ENCODE measurements at places on chromosomes 3 and 15.
A peak's percentile ranks its signal among the peaks of the same experiment; 100 is the strongest.

- no peak for DNase-seq
Measured at GRCh38 chr3:46959161-46959511, 17.4 kb downstream of the CCDC12 start.

GRCh38 chr3:63528325-63529000 is 124.0 kb upstream of the SNTN start:
- no peak for DNase-seq

DNA sequence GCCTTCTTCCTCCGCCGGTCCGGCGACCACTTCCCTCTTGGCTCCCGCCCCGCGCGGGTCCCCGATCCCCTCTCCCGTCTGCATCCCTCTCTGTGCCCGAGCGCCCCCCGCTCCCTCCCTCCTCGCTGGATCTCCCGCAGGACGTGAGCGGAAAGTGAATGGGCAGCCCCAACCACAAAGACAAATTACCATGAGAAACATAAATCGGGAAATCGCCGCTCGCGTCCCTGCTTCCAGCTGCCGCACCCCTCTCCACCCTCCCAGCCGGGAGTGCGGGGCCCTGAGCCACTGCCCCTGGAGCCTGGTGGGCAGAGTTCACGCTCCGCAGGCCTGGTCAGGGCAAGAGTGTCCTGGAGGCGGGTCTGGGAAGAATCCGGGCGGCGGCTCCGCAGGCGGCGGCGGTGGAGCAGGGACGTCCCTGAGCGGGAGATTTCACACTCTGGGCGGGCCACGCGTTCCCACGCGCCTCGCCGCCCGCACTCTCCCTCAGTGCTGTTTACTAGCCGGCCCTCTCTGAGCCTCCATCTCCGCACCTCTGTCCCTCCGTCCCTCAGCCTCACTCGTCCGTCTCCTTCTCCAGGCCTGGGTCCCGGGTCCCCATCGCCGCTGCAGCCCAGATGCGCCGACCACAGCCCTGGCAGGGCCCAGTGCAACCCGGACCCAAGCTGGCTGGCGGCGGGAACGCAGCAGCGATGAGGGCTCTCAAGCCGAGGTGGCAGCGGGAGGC is 835 bp downstream of the SEMA5B start:
- DNase-seq = peak; percentile 80

DNA sequence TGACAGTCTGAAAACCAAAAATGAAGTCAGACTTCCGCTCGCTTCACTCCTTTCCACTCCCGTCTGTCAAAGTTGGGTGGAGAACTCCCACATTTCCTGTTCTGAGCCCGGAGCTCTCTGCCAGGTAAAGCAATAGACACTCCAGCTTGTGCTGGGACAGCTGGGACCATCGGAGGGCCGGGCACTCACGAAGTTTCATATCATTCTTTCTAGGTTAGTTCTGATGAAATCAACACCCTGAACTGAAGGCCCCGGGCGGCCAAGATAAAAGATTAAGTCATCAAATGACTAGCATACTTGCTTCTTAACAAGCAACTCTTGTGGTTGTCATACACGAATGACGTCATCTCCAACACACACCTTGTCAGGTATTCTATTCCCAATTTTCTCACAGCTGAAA is 42.1 kb downstream of the MAGI1 start:
- no peak for DNase-seq

GRCh38 chr15:36529296-36530011 is 50.0 kb upstream of the CDIN1 start:
- no peak for DNase-seq

DNA sequence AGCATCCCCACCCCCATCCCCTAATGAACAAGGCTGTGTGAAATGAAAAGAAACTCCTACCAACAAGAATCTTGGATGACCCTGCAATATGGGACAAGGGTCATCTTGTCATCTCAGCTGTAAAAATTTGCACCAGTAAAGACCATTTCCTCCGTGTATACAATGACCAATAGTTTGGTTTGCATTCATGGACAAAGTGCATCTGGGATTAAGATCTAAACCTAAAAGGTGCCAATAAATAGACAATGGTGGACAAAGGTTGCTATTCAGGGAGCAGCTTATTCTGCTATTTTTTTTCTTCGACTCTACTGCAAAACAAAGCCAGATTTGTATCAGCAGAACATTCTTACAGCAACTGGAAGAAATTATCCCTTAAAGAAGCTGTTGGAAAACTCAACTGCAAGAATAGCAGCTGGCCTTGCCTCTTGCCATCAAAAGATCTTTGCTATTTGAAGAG is 8.0 kb downstream of the MGLL start:
- no peak for DNase-seq

DNA sequence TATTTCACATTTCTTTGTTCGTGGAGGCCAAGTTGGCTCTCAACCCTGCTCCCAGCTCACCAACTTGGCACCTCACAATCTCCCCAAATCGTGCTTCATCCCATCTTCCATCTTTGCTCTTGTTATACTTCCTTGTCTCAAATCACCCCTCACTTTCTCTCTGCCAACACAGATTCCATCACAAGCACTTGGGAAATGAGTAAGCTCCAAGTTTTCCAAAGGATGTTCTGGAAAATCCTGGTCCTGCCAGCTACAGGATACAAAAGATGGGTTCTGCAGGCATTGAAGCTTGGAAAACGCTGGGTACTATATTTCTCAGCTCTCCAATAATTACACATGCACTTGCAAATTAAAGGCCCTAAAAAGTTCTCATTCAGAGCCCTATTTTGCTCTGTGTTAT is 4.1 kb upstream of the TM4SF4 start:
- no peak for DNase-seq

DNA sequence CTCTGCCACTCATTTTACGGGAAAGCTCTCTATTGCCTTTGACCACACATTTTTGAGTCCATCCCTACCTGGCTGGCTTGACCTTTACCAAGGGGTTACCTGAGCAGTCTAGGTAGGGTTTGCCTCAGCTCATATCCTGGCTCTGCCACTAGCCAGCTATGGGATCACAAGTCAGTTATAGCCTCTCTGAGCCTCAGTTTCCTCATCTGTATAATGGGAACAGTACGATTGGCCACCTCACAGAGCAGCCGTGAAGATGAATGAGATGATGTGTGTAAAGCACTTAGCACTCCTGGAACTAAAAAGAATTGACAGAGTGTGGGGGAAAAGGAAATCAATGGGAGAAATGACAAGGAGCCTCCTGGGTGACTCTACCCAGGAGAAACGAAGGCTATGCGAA is 28.0 kb downstream of the SPATA12 start:
- no peak for DNase-seq

DNA sequence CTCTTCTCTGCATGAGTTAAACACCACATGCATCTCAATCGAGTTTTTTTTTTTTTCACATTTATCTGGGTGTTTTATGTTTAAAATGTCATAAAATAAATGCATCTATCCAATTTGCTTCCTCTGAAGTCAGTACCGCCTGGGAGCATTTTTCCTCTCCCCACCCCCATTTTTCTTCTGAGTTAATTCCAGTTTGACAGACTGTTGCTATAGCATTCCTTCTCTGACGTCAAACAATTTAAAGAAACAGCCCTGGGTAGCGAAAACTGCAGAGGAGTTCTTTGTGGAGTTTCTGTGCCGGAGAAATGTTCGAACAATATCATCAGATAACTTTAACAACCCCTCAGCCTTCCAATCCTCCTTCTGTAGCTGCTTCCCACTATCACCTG is 900 bp upstream of the GNB4 start:
- no peak for DNase-seq

GRCh38 chr3:45817831-45818522 is 21.6 kb upstream of the SLC6A20 start:
- no peak for DNase-seq

DNA sequence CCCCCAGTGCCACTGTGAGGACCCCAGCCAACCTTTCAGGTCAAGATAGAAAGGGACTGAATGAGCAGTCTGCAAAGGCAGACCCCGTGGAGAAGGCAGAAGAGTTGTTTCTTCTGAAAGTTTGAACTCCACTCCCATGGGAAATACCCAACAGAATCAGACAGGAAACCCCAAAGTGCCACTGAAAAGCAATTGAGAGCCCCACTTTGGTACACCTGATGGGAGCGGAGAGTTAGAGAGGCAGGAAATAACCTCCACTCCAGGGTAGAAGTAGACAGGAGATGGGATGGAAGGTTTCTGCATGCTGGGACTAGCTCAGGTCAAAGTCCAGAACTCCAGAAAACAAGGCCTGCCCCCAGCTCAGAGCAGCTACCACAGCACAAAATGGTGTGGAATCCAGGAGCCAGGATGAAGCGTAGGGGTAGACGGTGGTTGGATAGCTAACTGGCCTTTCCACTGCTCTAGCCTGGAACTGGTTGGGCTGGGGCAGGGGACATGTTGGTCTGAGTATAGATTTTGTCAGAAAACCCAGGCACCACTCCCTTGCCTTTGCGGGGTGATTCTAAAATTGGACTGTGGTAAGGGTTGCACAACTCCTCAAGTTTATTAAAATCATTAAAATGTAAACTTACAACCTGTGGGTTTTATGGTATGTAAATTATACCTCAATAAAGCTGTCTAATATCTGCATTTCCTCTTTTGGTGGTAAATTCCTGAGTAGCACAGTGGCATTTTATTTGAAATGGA is 1.9 kb upstream of the RAB43 start:
- peak; percentile 69 for DNase-seq

DNA sequence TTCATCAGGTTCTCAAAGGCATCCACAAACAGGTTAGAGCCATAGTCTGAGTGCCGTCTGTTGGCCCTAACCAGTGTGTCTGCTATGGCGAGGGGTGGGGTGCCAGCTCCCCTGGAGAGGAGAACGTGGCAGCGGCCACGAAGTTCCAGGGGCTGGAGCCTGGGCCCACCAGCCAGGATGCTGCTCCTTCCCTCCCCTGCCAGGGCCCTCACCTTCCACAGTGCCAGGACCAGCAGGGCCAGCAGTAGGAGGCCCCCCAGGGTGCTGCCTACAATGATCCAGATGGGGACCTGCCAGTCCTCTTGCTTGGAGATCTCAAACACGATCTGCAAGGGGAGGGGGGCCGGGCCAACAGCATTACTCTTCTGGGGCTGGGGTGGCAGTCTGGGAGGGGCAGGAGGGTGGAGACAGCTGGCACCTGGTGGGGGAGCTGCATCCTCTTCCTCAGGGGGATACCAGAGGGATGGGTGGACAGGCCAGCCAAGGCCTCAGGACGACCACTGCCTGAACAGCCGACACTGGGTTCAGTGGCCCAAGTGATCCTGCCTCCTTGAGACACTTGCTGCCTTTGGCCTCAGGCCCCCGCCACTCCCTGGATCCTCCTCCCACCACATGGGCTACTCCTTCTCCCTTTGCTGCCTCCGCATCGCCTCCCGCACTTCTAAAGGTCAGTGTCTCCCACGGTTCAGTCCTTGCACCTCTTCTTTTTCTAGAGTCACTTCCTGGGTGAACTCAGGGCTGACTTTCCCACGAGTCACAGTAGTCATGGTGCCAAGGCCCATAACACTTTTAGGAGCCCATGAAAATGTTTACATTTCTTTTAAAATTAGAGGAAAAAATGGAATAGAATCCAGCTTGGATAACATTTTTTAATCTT is 26.3 kb downstream of the FEM1B start:
- peak; percentile 59 for DNase-seq

GRCh38 chr3:32842987-32843386 is 25.2 kb downstream of the TRIM71 start:
- no peak for DNase-seq

GRCh38 chr15:41883484-41883825 is 10.4 kb downstream of the SPTBN5 start:
- DNase-seq = no peak

GRCh38 chr3:62159709-62160092 is 213.6 kb downstream of the FEZF2 start:
- DNase-seq = no peak

DNA sequence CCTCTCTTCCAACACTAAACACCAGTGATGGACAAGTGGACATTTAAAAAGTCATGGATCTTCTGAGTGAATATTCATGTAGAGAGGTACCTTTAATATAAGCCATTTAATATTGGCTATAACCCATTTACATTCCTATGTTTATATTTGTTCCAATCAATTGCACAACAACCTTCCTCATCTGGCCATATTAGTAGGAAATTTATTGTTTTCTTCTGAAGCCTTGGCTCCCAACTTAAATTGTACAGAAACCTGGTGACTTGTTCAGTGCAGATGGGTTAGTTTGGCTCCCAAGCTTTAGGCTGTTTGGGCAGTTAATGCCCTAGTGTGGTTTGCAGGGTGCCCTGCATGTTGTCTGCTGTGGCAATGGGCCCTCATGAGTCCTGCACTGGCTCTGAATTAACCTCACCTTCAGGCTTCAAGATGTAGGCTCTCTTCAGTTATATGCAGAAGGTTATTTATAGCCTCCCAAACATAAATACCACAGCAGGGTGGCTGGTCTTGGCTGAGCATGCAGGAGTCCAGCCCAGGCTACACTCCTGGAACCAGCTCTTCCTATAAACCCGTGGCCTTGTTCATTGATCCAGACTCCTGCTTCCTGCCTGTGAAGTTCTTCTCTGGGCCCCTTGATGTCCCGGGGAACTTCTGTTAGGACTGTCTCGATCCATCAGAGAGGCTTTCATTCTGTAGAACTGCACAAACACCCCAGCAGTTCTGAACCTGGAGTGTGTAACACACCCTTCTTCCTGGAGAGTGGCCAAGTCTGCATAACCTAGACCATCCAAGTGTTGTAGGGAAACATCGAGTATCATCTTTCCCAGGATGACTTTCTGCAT is 57.0 kb downstream of the DUT start:
- DNase-seq = no peak

DNA sequence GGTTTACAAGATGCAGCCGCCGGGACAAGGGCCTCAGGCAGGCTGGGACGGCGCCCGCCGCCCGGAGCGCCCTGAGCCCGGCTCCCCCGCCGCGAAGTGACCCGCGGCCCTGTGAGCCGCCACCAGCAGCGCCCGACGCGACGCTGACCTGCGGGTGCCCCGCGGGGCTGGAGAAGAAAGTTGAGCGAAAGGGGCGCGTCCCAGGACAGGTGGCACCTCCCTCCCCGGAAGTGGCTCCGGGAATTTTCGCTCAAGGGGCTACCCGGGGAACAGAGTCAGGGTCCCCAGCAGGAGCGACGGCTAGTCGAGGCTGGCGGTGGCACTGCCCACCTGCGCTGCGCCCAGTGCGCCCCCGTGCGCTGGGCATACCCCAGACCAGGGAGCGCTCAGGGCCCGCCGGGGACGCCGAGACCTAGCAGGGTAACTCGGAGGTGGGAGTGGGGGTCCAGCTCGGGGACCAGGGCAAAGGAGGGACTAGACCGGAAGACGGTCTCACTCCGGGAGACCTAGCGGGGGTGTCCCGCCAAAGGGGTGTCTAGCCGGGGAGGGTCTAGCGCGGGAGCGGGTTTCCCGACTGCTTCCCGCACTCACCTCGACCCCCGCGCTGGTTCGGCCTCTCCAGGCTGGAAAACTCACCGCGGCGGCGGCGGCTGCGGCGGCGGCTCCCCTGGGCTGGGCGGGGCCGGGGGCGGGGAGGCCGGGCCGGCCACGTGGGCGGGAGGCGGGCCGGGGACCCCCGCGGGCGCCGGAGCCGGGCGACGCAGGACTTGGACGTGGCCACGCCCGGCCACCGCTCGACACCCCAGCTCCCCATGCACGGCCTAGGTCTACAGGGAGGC is 18.4 kb downstream of the SPATA12 start:
- DNase-seq = peak; percentile 81

All from spleen (tissue), 13 donors.